Osteocyte (in vitro differentiated cells): ENCODE measurements at places on chromosomes 2 and 18. TPM values are rescaled to one million over a fixed set of nuclear protein-coding genes. Genes with fewer than 3 reads are reported as not detected.

- H3K27me3 ChIP-seq = no peaks in the 10 kb centered on the region
- H3K4me1 ChIP-seq = peaks cover 82% of the 10 kb centered on the region
- no peak overlapping the region for H3K4me3 ChIP-seq
- H3K27ac ChIP-seq = peak overlapping the region; percentile 85
- DNase-seq = no peak
- H3K36me3 ChIP-seq = peaks cover 2% of the 10 kb centered on the region
Observed at GRCh38 chr2:108588070-108588668, 53.9 kb downstream of the LIMS1 start.

DNA sequence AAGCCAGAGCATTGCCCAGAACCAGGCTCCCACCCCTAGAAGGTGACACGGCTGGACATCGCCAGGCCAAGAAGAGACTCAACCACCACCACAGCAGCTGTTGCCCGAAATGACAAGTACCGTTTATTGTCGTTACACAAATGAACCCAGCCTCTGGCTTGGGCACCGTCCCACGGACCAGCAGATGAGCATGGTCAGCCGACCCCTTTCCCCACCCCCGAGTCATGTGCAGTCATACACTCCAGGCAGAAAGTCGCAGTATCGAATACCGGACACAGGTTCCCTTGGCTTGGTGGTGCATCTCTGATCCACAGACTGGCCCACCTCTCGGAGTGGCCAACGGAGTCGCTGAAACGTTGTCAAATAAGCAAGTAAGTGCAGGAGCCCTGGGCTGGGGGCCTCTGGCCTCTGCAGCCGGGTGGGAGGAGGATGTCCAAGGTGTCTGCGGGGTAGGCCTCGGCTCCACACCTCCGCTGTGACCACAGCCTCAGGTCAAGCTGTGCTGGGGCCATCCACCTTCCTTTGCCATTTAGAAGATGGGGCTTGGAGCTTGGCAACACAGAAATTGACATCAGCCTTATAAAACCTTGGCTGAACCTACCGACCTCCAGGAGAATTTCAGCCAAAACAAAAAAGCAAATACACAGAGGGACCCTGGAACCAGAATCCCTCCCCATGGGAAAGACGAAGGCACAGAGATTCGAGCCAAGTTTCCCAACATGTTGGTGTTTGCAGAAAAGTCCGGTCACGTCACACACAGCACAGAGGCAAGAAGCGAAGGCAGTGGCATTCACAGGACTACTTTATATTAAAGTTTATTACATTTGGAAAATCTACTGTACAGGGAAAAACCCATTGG, 24.0 kb downstream of the SDC1 start:
- H3K4me3 ChIP-seq = no peak overlapping the region
- no peaks in the 10 kb centered on the region for H3K27me3 ChIP-seq
- no peak for DNase-seq
- peaks cover 11% of the 10 kb centered on the region for H3K4me1 ChIP-seq

DNA sequence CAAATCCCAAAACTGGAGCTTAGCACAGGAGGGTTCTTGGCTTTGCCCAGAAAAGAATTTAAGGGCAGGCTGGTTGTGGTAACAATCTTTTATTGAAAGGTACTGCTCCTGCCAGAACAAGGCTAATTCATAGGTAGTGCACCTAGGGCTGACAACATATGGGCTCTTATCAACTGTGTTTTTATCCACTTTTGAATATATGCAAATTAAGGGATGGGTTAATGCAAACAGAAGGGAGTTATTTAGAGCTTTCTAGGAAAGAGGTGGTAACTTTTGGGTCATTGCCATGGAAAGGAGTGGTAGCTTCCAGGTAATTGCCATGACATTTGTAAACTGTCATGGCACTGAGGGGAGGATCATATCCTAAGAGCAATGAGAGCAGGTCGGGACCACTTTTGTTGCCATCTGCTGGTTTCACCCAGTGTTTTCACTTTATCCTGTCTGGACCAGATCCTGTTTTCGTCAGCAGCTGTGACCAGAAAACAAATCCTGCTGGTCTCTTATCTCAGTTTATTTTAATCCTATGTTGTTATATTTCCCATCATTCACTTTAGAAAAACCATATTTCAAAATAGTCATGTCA, 981 bp downstream of the C2orf66 start:
- H3K27ac ChIP-seq = no peak overlapping the region
- H3K27me3 ChIP-seq = peaks cover 43% of the 10 kb centered on the region
- H3K4me1 ChIP-seq = peaks cover 2% of the 10 kb centered on the region
- H3K4me3 ChIP-seq = no peak overlapping the region
- no peaks in the 10 kb centered on the region for H3K36me3 ChIP-seq

DNA sequence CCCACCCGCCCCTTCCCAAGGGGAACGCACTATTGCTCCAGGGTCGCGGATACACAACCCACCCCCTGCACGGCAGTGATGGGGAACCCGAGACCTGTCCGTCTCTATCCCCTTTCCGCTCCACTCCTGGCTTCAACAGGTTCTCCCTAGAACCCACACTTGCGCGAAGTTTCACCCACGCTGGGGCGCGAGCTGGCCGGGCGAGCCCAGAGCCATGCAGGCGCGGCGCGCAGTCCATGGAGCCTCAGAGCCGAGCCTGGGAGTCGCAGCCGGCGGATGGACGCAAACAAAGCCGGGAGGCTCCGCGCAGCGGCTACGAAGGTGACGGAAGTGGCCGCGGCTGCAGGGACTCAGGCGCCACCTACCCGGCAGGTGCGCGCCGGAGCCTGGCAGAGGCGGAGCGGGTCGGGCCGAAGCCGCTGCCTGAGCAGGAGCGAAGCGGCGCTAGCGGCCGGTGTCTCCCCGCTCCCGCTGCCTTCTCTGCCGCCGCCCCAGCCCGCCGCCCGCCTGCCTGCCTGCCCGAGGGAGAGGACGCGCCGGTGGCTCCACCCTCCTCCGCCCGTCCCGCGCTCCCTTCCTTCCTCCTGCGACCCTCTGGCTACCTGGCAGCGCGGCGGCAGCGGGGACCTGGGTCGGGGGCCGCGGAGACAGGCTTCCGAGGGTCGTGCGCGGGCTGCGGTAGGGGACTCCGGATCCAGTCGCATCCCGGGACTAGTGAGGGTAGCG, 14.0 kb downstream of the ALPG start:
- H3K4me1 ChIP-seq = peaks cover 17% of the 10 kb centered on the region
- H3K27me3 ChIP-seq = peaks cover 54% of the 10 kb centered on the region
- peak overlapping the region; percentile 62 for H3K4me3 ChIP-seq
- H3K27ac ChIP-seq = no peak overlapping the region

DNA sequence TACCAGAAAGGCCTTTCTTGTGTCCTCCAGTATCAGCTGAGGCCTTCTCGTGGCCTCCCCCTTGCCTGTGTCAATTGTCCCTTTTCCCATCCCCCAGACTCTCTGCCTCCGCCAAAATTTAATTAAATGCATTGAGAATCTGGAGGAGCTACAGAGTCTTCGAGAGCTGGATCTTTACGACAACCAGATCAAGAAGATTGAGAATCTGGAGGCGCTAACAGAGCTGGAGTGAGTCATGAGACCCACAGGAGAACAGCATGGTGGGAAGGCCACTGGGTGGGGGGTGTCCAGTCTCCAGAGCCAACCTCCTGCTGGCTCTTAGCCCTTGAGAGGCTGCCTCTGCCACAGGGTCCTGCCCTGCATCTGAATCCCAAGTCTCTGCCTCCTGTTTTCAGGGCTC, 8.8 kb downstream of the PPP1R7 start:
- H3K27ac ChIP-seq = no peak overlapping the region
- peaks cover 17% of the 10 kb centered on the region for H3K36me3 ChIP-seq
- no peak for DNase-seq
- H3K4me3 ChIP-seq = no peak overlapping the region
- H3K27me3 ChIP-seq = no peaks in the 10 kb centered on the region

Gene ALPI
- total RNA-seq = not detected in 2 replicates

DNA sequence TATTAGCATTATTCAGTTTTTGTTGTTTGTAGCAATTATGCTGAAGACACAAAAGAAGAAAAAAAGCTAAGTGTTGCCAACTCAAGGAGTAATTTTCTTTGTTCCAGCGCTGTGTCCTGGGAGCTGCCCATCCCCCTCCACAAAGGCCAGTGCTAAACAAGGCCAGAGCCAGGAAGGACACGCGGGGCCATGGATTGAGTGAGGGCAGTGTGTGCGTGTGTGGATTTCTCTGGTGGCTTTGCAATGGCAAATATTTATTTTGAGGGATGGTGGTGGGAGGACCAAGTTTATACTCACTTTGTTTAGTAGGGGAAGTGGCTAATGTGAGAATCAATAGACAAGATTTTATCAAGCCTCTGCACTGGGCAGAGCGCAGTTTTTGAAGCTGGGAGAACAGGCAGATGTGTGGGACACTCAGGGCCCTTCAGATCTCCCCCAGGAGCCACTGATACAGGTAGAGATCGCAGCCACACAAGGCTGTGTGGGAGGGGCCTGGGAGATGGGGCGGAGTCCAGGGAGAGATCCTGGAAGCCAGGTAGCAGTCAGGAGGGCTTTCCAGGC, 11.4 kb downstream of the AGAP1 start:
- peak overlapping the region; percentile 10 for H3K27ac ChIP-seq
- no peak overlapping the region for H3K4me3 ChIP-seq
- no peak for DNase-seq
- no peaks in the 10 kb centered on the region for H3K36me3 ChIP-seq
